Activated naive CD4-positive, alpha-beta T cell treated with anti-CD3 and anti-CD28 coated beads for 36 hours (primary cell): ENCODE measurements at places on chromosomes 1 and 21.
A peak's percentile ranks its signal among the peaks of the same experiment; 100 is the strongest.

DNA sequence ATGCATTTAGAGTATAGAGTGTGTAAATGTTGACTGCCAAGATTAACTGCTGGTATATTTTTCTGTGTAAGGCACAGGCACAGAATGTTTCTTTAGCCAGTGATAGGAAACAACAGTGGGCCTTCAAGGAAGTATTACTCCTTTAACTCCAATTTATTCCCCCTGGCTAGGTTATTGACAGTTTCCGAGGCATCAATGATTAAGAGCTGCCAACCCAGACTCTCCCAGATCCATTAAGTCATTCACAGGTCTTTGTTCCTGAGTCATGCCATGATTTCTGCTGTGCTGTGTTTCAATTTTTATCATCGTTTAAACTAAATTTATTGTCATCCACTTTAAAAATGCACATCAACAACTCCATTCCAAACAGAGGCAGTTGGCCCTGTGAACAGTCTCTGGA lies 9.2 kb downstream of the ZNF648 start:
- no peak for DNase-seq

GRCh38 chr1:67685558-67686266 lies 711 bp downstream of the GADD45A start:
- DNase-seq, result peak; percentile 73

- no peak for DNase-seq
Measured at GRCh38 chr1:53066488-53066887, 4.5 kb downstream of the PODN start.

DNA sequence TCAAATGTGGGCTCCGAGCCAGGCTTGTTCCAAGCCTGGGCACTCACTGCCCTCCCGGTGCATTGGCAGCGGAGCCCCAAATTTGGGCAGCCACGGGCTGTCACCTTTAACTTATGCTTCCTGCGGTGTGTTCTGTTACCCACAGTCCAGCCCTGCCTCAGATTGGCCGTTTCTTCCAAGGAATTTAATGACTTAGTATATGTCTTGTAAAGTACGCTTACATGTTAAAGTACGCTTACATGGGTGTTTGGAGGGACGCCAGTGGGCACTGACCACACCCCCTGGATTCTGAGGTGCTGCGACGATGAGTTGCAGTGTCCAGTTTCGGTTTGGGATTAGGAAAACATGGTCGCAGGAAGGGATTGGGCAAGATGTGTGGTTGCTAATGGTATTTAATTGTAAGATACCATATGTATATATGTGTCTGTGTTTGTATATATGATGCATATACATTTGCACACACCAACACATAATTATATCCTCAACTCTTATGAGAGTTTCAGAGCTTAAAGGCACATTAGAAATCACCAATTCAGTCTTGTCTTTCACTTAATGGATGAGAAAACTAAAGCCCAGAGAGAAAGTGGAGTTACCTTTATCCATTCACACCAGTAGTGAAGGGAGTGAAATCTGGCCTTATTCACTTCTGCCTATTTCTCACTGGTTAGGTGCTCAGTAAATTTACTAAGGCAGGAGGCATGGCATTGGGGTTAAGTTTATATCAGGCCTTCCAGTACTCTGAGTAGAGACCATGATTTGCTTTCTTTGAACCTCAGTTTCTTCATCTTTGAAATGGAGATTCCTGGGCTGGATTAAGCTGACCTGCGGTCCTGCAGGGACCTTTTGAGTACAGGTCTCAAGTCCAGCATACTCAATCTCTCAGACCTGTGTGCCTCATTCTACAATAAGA lies 1.0 kb downstream of the SMYD2 start:
- no peak for DNase-seq

DNA sequence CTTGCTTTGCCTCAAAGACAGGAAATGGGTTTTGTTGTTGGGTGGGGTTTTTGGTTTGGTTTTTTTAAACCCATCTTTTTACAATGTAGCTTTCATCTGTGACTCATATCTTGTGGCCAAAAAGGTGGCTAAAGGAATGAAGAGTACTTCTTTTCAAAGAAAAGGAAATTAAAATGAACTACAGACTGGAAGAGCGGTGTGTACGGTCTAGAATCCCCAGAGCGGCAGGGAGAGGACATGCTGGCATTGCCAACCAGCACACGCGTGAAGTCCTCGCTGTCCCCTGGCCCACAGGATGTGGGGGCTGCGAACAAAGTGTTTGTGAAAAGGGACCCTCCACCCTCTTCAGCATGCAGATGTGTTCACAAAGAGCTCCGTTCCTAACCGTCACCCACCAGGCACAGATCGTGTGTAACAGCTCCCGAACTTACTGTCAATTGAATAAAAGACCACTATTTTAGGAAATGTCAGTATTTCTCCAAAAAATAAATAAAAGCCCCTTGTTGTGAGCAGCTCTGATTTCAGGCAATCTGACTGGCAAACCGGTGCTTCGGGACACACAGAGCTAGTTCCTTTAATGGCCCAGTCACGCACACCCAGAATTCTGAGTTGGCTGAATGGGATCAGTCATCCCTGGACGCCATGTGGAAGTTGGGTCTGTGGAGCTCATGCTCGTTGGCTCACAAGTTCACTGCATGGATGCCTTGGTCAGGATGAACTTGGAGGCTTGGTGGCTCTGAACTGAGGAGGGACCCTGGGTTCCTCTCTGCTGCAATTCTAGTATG lies 602.9 kb downstream of the NPHP4 start:
- DNase-seq, result peak; percentile 27

GRCh38 chr1:211641942-211642341 lies 33.5 kb downstream of the NEK2 start:
- no peak for DNase-seq

DNA sequence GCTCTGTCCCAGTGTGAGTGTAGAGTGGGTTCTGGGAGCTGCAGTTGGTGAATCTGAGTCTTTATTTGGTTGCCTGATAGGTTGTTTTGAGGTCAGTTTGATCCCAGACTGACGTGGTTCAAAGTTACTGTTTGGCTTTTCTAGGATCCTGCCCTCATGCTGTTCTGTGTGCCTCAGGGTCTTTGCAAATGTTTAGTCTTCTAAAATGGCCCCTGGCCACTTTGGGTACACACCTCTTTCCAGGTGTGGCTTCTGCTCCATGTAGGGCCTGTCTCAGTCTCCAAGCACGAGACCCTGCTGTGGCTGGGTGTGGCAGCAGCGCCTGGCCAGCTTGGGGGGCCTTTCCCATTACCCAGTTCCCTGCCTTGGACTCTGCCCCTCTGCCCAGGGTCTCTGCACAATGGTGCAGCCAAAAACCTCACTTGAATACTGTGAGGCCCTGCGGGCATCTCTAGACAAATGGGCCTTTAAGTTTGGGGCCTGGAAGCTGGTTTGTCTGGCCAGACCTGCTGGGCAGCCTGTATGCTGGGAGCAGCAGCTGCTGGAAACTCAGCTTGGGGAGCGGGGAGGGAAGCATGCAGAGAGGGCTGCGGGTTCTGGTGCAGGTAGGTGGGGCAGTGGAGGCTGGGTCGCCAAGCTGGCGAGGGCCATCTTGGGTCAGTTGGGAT lies 5.6 kb downstream of the PTPRF start:
- no peak for DNase-seq
